Cardiac septum (tissue), 1 donor: ENCODE measurements at places on chromosomes 7 and 10. TPM values are rescaled to one million over a fixed set of nuclear protein-coding genes. Genes with fewer than 3 reads are reported as not detected.

DNA sequence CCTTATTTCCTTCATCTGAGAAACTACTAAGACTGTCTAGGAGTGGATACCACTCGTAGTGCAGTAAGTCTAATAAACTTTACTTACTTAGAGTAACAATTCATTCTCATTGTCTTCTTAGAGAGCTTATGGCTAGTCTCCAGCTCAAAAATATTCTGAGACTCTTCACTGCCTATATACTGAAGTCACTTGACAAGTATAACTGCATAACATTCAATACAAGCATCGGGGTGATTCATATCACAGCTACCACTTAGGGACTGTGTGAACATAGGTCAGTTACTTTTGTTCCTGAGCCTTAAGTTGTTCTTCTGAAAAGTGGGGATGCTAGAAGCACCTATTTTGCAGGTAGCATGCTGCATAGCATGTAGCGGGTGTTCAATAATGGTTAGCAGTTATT, 111.0 kb downstream of the HTR7 start:
- no peak for DNase-seq

- DNase-seq, result no peak
Measured at GRCh38 chr7:79308192-79308591, 145.3 kb downstream of the MAGI2 start.

DNA sequence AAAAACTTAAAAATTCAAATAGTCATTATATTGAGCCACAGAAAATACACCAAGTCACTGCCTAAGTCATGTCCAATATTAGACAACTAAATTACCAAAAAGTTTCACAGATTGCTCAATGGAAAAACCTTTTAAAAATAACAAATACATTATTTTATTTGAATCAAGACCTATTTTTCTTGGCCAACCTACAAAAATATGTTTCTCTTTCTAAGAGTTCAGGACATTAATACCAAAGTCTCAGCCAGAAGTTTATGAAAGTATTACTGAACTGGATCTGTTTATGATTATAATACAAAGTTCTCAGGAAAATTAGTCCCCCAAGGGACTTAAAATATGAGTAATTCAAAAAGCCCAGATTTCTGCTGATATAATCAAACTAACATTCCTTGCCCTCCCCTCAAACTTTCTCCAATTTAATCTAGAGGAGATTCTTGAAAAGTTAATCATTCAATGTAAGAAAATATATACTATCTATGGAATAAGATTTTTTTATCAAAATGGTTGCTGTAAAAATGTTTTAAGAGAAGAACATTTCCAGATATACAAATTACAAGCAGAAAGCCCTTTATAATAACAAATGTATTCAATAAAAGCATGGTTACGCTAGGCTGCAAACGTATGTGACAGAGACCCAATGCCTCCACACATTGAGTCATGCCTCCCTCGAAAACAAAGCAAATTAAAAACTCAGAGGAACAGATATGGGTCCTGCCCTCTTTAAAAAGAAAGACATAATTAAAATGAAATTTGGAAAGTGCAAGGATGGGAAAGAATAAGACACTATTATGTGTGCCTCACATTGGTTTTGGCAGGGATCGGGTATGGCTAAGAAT, 381.6 kb downstream of the PARD3 start:
- DNase-seq, result no peak

LIPJ gene
- not detected for total RNA-seq

GRCh38 chr7:14825912-14826311, 76.6 kb downstream of the DGKB start:
- no peak for DNase-seq

DNA sequence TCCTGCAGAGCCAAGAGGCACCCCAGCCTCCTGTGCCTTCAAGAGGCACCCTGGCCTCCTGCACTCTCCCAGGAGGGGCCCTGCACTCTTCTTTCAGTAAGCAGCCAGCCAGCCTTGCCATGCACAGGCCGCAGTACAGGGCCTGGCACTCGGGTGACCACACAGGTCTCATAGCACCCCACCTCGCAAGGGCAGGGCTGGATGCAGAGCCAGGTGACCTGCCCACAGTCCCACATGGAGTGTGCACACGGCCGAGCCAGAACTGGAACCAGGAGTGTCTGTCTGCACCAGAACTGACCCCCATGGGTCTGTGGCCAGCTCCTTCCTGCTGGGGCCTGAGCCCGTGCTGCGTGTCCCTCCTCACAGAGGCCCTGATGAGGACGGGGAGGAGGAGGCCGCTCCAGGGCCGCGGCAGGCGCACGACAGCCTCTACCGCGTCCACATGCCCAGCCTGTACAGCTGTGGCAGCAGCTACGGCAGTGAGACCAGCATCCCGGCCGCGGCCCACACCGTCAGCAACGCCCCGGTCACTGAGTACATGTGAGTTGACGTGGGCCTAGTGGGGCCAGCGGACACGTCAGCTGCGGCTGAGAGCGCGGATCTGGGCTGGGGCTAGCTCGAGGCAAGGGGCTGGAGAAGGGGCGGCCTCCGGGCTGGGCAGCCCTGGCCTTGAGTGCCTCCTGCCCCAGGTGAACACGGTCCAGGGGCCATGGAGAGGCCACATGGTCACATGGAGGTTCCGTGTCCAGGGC, 26.3 kb downstream of the TTYH3 start:
- no peak for DNase-seq

- DNase-seq, result no peak
Measured at GRCh38 chr7:134651991-134652390, 5.3 kb downstream of the BPGM start.

DNA sequence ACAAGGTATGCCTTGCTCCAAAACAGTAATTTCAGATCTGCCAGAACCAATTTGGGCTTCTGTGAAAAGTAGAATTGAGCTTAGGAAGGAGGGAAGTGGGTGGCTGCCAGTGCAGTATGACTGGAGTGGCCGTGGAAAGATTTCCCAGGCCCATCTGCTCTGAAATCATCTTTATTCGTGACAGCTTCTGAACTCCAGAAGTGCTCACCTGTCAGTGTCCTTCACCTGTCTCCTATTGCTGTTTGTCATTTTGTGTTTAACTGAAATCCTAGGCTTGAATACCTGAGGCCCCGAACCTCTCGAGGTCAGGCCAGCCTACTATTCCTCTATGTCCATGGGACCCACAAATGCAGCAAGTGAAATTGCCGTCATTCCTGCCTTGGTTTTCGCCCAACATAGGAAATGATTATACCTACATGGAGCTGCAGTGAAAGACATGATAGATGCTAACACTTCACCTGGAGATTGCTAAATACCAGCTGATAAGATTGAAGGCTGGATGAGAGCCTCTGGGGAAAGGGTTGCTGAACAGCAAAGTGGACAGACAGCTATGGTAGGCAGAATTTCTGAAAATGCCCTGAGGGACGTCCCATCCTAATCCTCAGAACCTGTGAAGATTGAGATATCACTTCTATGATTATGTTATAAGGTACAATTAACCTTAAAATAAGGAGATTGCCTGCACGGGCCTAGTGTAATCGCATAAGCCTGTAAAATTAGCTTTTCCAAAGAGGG, 82.1 kb downstream of the C1GALT1 start:
- no peak for DNase-seq

GRCh38 chr7:145797507-145797906, 319.1 kb upstream of the CNTNAP2 start:
- DNase-seq, result no peak

GRCh38 chr10:58362027-58362789, 23.0 kb upstream of the TFAM start:
- DNase-seq, result no peak
